ENCODE measurements at places on chromosomes 3 and 15.
A peak's percentile ranks its signal among the peaks of the same experiment; 100 is the strongest.

GRCh38 chr15:71749500-71749899 lies 60.9 kb upstream of the NR2E3 start:
- DNase-seq, result no peak

GRCh38 chr3:158683230-158683962 lies 10.9 kb upstream of the LXN start:
- no peak for DNase-seq

GRCh38 chr3:193563426-193563825 lies 8.7 kb upstream of the ATP13A4 start:
- DNase-seq, result no peak

DNA sequence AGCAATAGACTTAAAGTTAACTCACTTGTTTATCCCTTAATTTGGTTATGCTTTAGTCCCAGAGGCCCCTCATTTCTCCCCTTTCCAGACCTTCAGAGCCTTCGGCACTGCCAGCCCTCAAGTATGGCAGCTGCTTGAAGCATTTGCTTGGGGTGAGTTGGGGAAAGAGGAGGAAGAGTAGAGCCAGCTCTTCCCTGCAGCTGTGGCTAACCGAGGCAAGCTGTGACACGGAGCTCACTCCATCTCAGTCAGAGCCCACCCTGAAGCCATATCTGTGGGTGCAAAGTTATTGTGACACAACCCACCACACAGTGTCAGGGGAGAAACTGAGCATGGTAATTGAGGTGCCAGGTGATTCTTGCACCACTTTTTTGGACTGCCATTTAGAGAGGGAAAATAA lies 66.1 kb downstream of the FILIP1L start:
- DNase-seq, result no peak

- DNase-seq, result no peak
Measured at GRCh38 chr15:52422001-52422400, 106.7 kb downstream of the MYO5A start.

DNA sequence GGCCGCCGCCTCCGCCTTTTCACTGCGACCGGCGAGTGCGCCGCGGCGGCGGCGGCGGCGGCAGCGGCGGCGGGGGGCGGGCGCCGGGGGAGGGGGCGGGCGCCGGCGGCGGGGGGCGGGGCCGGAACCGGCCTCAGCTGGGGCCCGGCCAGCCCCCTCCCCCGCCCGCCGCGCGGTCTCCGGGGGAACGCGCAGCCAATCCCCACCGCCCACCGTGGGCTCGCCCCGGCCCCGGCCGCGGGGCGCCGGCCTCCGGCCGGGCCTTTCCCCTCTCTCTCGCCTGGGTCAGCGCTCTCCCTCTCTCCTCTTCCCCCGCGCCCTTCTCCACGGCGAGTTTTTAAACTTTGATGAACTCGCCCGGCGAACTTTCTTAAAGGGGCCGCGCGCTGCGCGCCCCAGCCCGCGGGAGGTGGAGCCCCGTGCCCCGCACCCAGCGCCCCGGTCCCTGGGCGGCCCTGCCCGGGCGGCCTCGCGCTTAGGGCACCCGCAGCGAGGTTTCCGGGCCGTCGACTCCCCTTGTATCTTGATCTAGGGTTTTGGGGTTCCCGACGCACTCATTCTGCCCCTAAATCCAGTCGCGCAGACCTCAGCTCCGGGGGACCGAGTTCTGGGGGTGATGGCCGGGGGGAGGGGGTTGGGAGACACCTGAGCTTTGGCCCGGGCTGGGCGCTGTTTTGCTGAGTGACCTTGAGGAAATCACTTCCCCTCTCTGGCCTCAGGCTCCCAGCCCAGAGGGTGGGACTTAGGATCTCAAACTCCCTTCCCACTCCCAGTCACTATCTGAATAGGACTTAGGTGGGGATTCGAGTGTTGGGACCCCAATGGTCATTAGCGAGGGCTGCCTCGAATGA lies at the start of gene RBPMS2:
TSS of gene RBPMS2 (minus strand) at position 39 of the 851 bp plus-strand sequence. CDS start 270 bp downstream, outside the sequence.
- peak; percentile 19 for DNase-seq

- no peak for DNase-seq
Measured at GRCh38 chr15:83720468-83720867, 66.5 kb downstream of the ADAMTSL3 start.

DNA sequence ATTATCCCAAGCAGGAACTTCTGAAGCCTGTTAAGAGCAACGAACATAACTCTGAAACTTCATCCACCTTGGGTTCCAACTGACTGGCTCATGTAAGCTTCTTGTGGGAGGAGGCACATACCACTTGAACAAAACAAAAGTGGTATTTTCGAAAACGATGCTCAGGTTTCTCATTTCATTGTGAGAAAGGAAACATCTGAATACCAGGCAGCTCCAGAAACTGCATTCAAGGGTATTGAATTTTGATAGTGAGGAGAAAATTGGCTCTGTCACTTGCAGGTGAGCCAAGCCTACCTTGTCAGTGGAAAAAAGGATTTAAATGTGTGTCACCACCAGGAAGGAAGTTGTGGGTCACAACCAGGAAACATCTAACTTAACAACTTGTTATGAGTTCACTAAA lies 218.1 kb upstream of the SATB1 start:
- no peak for DNase-seq

DNA sequence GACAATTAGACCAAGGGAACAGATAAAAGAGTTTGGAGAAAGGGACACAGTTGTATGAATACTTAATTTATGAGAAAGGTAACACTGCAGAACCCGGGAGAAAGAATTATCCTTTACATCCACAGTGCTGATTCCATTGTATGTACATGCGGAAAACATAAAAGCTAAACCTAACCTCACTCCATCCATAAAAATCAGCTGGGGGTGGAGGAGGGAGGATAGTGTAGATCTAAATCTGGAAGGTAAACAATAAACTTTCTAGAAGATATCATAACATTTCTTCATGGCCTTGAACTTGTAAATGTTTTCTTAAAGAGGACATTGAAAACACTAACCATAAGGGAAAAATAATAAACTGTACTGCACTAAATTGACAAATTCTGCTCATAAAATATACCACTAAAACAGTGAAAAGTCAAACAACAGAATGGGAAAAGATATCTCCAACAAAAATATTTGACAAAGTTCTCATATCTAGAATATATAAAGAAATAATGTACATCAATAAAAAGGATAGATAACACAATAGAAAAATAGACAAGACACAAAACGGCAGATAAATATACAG lies 220.5 kb downstream of the DPH6 start:
- no peak for DNase-seq

DNA sequence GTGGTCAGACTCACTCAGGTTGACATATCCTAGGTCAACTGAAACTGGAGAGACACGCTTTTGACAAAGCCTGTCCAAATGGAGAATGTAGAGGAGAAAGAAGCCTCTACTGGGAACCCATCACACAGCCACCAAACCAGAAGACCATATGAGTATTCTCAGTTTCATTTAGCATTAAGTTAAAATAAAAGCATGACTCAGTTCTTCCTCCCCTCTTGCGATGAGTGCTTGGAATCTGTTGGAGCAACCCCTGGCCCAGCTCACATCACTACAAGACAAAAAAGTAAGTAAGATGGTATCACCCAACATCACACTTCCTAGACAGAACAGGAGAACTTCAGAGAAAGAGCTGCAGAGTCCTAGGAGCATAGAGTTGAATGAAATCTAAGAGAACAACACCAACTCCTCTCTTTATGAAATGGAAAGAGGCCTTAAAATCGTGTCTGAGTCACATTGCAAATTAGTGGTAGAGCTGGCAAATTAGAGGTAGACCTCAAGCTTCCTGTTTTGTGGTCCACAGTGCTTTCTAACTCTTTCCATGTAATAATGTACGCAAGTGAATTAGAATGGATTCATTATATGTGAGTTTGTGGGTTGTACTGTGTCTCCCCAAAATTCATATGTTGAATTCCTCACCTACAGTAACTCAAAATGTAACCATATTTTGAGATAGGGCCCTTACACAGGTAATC lies 51.2 kb downstream of the FGF12 start:
- DNase-seq, result no peak

DNA sequence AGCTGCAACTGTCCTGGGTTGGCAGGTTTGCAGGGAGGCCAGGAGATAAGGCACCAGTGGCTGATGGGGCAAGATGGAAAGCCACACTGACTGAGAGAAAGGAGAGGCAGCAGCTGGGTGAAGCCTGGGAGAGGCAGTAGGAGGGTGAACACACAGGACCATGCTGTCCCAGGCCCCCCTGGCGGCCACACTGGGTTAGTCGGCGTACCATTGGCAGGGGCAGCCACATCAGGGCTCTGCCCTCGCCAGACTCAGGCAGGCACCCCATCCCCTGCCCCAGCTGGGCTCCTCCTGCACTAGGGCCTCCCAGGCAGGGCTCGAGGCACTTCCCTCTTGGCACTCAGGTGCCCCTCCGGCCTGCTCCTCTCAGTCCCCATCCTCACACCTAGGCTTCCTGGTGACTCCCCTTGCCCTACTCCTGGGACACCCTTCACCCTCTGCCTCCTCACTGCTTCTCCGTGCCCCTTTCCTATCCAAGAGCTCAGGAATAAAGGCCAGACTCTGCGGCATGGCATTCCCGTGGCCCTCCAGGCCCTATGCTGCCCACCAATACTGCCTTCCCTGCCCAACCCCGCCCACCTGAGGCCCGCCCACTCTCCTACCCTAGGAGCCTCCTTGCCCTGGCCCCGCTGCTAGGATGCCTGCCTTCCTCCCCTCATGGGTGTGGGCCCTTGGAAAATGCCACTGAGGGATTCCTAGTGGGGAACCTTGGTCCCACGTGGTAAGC lies 28.7 kb upstream of the DUSP7 start:
- no peak for DNase-seq

GRCh38 chr3:122415104-122415744 lies 638 bp downstream of the WDR5B start:
- DNase-seq, result peak; percentile 47

- no peak for DNase-seq
Measured at GRCh38 chr3:30805695-30806094, 88.8 kb downstream of the GADL1 start.
